NAMALWA (cell line): ENCODE measurements at places on chromosomes 1 and 21.
A peak's percentile ranks its signal among the peaks of the same experiment; 100 is the strongest.

DNA sequence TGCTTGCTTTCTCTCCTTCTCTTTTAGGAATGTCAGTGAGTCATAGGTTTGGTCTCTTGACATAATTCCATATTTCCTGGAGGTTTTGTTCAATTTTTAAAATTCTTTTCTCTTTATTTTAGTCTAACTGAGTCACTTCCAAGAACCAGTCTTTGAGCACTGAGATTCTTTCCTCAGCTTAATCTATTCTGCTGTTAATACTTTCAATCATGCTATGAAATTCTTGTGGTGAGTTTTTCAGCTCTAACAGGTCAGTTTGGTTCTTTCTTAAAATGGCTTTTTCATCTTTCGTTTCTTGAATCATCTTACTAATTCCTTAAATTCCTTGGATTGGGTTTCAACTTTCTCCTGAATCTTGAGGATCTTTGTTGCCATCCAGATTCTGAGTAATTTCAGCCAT lies 321.0 kb downstream of the PTBP2 start:
- DNase-seq, result no peak

GRCh38 chr1:111921948-111922347 lies 67.5 kb downstream of the KCND3 start:
- DNase-seq, result no peak

- DNase-seq, result no peak
These were observed 110.1 kb downstream of the NTPCR start for GRCh38 chr1:233060461-233060994.

DNA sequence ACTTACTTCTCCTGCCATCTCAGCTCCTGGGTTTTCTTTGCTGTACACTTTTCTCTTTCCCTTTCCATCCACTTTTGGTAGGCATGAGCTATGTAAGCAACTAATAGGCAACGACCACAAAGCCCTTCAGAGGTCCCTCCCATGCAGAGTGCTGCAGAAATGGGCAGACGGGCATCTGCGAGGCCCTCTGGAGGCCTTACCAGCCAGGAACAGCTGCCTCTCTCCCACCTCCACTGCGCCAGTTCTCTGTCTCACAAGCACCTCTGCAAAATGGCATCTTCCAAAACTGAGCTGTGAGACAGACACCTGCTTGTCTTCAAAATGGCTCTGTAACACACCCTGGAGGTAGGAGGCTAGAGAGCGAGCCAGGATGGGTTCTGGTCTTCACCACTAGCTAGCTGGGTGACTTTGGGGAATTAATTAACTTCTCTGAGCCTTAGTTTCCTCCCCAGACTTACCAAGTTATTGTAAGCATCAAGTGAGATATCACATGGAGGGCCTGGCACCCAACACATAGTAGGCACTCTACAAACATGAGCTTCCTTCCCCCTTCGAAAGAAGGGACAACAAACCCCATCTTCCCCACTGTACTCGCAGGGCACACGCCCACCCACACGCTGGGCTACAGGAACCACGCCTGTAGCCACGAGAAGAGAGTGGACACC lies 62.0 kb downstream of the BCAR3 start:
- peak; percentile 13 for DNase-seq

GRCh38 chr1:56061824-56062223 lies 517.5 kb downstream of the PLPP3 start:
- peak; percentile 8 for DNase-seq

DNA sequence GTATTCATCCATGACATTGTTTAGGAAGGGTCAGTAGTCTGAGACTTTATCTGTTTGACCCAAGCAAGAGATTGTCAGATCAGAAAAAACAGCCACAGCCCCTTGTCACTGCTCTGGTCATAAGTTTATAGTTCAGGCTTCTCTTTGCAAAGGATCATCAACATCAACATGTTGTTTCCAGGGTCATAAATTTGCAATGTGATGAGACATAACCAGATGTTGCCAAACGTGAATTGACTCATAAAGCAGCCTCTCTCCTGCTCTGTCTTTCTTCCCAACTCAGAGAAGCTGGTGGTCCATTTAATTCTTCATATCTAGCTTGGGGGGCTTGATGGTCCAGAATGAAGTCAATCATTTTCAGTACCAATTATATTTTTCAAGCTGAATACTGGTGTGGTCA lies 507.2 kb upstream of the PBX1 start:
- no peak for DNase-seq

GRCh38 chr1:7196036-7196911 lies 411.0 kb downstream of the CAMTA1 start:
- DNase-seq, result no peak

GRCh38 chr1:3775490-3776230 lies 3.1 kb downstream of the SMIM1 start:
- peak; percentile 91 for DNase-seq

GRCh38 chr1:195999022-195999421 lies 609.2 kb downstream of the KCNT2 start:
- no peak for DNase-seq

DNA sequence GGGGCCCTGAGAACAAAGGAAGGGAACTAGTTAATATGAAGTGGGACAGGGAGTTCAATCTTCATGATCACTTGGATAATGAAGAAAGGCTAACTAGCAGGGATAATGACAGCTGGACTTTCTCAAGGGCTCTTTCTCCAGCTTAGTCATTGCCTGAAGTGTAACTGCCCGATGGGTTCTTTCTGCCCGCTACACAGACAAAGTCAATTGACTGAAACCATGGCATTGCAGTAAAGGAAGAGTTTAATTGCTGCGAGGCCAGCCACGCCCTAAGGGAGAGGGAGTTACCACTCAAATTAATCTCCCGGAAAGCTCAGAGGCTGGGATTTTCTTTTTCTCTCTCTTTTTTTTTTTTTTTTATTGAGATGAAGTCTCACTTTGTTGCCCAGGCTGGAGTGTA lies 16.6 kb upstream of the SLC2A5 start:
- no peak for DNase-seq

DNA sequence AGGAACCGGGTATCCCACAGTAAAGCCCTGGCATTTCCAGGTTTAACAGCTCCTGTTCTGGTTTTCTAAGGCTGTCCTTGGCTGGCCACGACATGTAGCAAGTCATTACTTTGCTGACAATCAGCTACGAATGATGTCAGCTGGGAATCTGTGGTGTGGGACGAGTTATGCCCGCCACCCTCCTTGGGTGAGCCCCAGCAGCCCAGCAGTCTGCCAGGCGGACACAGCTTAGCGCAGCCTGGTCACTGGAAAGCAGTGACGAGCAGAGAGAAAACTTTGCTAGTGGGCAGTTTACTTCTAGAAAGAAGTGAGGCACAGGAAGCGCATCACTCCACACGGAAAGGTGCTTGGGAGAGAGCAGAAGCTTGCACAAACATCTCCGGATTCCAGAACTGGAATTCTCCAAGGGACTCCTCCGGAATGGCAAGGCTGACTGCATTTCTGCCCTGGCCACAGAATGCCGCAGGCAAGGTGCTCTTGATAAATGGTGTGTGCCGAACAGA lies 15.5 kb upstream of the ZNF436 start:
- no peak for DNase-seq

DNA sequence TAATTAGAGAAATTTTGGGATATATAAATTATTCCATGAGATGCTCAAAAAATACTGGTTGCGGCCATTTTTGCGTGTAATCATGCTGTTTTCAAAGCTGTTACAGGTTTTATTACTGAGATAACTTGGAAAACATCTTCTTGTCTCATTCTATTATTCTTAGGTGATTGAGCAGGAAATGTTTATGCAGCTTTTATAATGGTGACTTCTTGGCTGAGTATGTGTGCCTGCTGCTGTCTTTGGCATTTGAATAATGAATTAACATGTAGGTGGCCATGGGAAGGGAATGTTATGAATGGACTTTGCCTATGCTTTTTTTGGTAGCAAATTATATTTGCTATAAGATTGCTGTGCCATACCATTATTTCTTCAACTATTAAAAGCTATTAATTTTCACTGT lies 52.5 kb downstream of the RASAL2 start:
- DNase-seq, result no peak
